ENCODE measurements at places on chromosomes 3 and 15.

DNA sequence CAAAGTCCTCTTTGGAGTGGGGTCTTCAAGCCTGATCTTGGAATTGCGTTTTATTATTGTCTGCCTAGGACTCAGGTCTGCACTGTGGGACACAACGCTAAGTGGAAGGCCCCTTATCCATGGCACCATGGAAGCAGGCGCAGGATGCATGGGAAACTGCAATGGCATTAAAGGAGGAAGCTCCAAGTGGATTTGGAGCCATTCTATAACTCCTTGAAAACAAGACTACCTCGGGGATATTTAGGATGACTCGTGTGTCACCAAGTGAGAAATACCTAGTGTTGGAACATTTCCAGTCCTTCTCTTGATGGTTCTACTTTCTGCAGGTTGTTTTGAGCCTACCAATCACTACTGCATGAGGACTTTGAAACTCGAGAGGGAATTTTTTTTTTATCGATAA is 126.6 kb upstream of the ZBED2 start:
- no peak for DNase-seq

DNA sequence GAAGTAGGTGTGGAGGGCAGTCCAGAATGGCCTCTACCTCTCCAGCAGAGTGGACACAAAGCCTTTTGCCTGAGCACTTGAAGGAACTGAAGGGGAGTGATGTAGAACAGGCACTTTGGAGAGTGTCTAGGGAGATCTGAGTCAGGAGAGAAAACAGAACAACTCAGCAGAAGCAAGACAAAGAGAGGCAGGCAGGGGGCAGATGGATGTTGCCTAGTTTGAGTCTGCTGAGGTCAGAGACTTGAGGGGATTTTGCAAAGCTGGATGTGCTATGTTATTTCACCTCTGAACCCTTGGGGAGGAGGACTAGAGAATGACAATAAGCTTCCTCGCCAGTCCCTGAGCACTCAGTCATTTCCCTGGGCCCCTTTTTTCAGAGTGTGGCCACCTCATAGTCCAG is 366.4 kb downstream of the EPHB1 start:
- no peak for DNase-seq

DNA sequence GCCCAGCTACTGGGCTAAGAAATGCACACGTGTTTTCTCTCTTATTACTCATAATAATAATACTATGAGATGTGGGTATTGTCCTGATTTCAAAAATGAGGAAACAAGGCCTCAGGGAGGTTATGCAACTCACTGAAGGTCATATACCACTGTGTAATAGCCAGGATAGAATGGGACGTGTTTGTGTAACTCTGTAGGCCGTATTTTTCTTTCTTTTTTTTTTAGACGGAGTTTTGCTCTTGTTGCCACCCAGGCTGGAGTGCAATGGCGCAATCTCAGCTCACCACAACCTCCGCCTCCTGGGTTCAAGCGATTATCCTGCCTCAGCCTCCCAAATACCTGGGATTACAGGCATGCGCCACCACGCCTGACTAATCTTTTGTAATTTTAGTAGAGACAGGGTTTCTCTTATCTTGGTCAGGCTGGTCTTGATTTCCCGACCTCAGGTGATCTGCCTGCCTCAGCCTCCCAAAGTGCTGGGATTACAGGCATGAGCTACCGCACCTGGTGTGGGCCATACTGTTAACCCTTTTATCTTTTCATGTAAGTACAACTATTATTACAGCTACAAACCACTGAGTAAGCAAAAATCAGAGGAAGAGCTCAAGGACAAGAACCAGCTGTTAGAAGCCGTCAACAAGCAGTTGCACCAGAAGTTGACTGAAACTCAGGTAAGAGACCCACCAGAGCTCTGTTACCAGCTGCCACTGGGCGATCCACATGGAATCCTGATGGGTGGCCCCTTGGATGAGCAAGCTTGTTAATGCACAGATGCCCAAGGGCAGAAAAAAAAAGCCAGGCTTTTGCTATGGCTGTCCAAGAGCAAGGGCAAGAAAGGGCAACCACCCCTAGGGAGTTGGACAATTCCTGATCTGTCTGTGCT is 6.7 kb downstream of the KNSTRN start:
- DNase-seq: no peak

DNA sequence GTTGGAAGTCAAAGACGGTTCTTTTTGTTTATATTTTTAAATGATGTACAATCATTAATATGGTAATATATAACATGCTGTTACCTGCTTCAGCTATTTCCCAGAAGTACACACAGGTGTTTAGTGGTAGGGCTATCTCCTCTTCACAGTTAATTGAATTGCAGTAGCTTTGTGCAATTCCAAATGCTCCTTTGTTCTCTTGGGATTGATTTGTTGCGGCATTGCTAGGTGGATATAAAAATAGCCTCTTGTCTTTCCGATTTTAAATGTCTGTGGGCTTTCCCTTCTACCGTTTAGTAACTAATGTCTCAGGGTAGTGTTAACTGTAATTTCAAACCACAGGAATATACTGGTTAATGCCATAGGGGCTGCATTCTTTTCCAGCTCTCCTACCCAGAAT is 307.6 kb upstream of the SLITRK3 start:
- DNase-seq: no peak

- DNase-seq: no peak
Measured at GRCh38 chr3:153749070-153749610, 372.1 kb upstream of the ARHGEF26 start.

DNA sequence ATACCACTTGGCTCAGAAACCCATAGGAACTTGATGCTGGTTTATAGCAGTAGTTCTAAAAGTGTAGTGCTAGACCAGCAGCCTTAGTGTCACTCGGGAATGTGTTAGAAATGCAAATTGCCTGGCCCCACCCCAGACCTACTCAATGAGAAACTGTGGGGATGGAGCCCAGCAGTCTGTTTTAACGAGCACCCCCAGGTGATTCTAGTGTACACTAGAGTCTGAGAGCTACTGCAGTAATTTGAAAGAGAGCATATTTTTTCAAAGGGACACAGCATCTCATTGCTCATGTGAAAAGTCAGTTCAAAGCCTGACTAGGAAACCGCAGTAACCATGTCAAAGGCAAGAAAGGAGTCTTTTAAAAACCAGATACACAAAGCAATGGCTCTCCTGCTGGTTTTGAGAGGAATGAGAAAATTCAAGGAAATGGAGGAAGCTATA is 313.4 kb downstream of the SQOR start:
- DNase-seq: no peak

DNA sequence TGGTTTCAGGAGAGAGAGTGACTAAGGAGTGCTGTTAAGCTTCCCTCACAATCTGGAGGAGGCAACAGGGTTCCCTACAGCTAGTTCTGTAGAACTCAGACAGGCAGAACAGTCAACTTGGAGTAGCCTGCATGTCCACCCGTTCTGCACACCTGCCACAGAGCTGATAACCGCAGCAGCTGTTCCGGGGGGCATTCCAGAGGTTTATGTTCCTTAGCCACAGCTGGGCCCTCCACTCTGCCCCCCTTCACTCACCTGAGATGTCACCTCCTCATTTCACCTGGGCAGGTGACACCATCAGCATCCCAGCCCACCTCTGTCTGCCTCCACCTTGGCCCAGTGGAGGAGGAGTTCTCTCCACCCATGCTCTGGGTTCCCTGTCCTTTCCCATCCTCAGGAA is 22.6 kb downstream of the XYLB start:
- DNase-seq: no peak

DNA sequence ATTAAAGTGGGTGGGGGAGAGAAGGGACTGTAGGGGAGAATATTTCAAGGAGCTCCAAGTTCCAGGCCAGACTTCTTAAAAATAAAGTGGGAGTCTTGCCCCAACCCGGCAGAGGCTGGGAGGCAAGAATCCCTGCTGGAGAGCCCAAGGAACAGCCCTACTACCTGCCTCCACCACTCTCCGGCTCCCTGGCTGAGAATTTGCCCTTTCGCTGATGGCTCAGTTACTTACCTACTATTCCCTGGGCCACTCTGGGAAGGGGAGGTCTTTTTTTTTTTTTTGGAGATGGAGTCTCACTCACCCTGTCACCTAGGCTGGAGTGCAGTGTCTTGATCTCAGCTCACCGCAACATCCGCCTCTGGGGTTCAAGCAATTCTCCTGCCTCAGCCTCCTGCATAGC is 15.5 kb downstream of the MYL3 start:
- no peak for DNase-seq

DNA sequence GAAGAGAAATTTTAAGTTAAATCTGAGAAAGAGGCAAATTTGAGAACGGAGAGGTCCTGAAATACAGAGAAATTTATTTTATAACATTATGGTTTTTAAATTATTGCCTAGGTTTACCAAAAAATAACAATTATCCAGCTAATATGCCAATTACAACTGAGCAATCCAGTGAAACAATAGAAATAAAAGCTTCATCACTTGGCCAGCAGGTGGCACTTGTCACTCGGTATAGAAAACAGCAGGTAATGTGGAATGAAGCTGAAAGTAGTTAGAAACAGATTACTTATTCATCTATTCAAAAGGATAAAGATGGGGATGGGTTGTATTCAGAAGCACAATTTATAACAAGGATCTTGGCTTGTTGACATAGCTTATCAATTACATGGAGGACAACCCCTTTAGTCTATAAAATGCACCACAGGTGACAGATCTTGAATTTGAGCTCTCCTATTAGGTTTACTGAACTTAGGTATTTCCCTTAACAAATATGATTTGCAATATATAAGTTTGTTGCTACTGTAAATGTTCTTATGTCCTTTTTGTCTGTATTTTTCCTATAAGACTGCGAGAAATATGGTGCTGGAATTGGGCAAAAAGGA is 70.1 kb upstream of the GUCA1C start:
- DNase-seq: peak; percentile 19

DNA sequence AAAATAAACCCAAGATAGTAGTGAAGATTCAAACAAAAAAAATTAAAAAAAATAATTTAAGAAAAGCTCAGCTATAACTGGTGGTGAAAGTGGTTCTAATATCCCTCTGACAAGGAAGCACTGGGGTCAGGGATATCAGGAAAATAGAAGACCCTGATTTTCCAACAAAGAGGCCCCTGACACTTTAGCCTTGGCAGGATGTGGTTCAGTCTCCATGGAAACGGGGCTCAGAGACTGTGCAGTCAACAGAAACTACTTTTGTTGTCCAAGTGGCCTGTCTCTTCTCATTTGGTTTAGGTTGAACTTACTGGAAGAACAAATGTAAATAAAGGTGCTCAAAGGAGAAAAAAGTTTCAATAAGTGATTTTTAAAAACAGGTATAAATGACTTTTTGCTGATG is 27.2 kb downstream of the INTS14 start:
- peak; percentile 28 for DNase-seq

- DNase-seq: no peak
Measured at GRCh38 chr3:19139863-19140262, 8.4 kb upstream of the KCNH8 start.

- DNase-seq: no peak
Measured at GRCh38 chr3:107430214-107430995, 53.2 kb downstream of the CCDC54 start.

GRCh38 chr3:1037631-1038030 is 55.2 kb upstream of the CNTN6 start:
- DNase-seq: no peak

GRCh38 chr3:549636-550035 is 353.1 kb downstream of the CHL1 start:
- no peak for DNase-seq

- no peak for DNase-seq
Measured at GRCh38 chr3:122770521-122771202, 23.0 kb downstream of the HSPBAP1 start.

GRCh38 chr3:27049792-27050191 is 319.4 kb downstream of the NEK10 start:
- peak; percentile 3 for DNase-seq

DNA sequence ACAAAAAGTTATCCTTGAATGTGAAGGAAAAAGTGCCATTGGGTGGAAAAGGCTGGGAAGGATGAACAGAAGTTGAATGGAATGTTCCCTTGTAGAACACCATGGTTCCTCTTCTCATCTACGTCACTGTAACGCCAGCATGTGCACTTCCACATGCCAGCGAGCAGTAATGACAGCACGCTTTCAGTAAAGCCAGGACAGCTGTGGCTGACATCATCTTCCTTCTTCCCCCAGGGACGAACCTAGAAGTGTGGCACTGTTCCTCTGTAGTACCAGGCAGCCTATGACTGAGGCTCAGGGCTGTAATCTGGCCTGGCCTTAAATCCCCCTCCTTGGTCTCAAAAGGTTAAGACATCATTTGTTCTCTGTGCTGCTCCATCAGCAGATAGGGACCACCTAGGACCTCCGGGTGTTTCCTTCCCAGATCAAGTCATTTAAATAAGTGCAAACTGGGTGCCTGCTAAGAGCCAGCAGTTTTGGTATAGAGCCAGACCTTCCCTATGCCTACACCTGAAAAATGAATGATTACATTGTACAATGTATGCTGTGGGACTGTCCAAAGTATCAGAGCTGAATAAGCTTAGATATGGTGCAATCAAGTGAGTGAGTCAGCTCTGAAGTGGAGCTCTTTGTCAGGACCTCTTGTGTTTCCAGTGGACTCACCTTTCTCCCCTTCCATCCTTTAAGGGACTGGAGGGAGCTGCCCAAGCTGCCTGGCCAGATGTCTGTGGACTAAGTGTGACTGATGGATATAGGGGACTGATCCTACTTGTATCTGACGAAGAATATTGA is 5.6 kb upstream of the SRPRB start:
- no peak for DNase-seq

DNA sequence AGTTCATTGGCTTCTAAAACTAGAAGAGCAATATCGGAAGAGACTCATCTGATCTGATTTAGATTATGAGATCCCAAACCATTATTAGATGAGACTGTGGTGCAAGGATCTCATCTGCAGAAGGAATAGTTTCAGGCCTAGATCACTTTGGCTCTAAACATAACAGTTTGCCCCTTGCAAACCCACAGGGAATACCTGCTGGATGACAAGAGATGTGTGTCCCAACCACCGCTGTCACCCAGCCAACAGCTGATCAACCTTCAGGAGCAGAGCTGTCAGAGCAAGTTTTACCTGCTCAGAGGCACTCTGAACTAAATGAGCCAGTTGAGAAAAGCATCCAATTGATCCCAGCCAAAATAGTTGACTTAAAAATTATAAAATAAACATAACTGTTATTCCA is 64.0 kb upstream of the ST3GAL6 start:
- no peak for DNase-seq

DNA sequence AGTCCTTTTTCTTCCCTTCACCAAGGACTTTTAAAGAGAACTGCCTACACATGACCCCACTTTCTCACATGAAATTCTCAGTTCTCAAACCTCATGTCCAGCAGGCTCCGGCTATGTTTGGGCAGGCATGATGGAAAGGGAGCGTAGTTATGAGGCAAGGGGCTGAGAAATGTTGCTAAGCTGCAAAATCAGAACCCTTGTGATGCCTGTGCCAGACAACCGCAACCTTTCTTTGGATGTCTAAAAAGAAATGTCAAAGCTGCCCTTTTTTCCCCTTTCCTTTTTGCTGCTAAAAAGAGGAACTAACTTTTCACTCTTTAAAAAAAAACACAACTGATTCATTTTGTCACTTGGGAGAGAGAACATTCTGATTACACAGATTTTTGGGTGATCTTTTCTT is 19.2 kb downstream of the GNB4 start:
- peak; percentile 40 for DNase-seq

GRCh38 chr3:35647461-35647860 is 8.1 kb downstream of the ARPP21 start:
- no peak for DNase-seq

- DNase-seq: no peak
Measured at GRCh38 chr3:135736740-135737139, 228.8 kb upstream of the PPP2R3A start.

Data from GM12878 (cell line).